ENCODE measurements at places on chromosomes 3 and 15.
A peak's percentile ranks its signal among the peaks of the same experiment; 100 is the strongest.

- no peak for DNase-seq
These were observed 159.0 kb upstream of the STT3B start for GRCh38 chr3:31373681-31374080.

DNA sequence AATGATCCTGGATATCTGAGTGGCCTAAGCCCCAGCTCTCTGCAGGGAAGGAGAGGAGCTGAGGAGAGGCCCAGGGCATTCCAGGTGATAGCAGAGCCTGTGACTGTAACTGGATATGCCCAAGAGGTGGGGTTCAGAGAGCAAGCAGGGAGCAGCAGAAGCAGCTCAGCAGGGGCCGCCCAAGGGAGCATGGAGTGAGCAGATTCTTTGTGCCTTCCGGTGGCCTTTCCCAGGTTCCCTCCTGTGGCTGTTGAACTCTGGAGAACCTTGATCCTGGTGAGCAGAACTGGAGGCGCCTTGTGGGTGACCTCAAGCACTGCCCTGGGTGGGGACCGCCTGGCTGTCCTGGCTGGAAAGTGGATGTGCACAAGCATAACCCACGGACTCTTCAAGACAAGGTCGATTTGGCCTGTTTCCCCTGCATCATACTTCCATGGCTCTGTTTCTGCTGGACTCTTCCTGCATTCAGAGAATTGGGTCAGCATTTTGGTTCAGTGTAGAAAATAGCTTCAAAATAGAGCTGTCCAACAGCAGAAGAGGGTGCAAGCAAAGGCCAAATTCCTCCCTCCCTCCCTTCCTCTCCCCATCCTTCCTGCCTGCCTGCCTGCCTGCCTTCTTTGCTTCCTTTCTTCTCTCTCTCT lies 76.1 kb downstream of the ARNT2 start:
- no peak for DNase-seq

GRCh38 chr3:49007771-49008528 lies 759 bp downstream of the WDR6 start:
- DNase-seq, result peak; percentile 74

GRCh38 chr15:93570527-93570926 lies 481.5 kb upstream of the RGMA start:
- DNase-seq, result no peak

GRCh38 chr3:65955792-65956477 lies 82.8 kb downstream of the MAGI1 start:
- DNase-seq, result no peak

GRCh38 chr3:143975554-143976152 lies 4.0 kb downstream of the DIPK2A start:
- no peak for DNase-seq
